ENCODE measurements at places on chromosomes 16 and 17. TPM values are rescaled to one million over a fixed set of nuclear protein-coding genes. Genes with fewer than 3 reads are reported as not detected.

GRCh38 chr17:19647697-19648474, 665 bp upstream of the ALDH3A2 start:
- DNase-seq, result peak; percentile 90

GRCh38 chr17:67487506-67487905, 110.4 kb downstream of the PITPNC1 start:
- no peak for DNase-seq

DNA sequence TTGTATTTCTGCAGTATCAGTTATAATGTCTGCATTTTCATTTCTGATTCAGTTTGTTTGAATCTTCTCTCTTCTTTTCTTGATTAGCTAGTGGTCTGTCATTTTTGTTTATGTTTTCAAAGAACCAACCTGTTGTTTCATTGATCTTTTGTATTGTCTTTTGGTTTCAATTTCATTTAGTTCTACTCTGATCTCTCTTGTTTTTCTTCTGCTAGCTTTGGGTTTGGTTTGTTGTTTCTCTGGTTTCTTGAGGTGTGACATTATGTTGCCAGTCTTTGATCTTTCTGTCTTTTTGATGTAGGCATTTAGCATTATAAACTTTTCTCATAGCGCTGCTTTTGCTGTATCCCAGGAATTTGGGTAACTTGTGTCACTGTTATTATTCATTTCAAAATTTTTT, 107.2 kb downstream of the PHKB start:
- no peak for DNase-seq

DNA sequence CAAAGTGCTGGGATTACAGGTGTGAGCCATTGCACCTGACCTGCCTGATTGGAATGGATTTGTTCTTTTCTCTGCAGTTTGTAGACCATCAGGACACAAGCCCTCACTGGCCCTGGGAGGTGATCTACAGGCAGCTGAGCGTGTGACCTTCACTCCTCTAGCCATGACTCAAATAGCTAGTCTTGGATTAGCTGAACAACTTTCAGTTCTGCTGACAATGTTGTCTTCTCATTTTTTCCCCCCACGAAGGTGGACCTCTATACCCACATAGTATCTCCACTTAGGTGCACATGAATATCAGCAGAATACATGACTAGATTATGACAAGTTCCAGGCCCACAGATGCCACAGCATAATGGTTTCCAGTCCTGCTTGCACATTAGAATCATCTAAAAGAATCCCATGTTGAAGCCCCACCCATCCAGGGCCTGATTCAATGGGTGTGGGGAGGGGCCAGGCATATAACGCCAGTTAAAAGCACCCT, 36.8 kb downstream of the HS3ST3B1 start:
- DNase-seq, result no peak

DNA sequence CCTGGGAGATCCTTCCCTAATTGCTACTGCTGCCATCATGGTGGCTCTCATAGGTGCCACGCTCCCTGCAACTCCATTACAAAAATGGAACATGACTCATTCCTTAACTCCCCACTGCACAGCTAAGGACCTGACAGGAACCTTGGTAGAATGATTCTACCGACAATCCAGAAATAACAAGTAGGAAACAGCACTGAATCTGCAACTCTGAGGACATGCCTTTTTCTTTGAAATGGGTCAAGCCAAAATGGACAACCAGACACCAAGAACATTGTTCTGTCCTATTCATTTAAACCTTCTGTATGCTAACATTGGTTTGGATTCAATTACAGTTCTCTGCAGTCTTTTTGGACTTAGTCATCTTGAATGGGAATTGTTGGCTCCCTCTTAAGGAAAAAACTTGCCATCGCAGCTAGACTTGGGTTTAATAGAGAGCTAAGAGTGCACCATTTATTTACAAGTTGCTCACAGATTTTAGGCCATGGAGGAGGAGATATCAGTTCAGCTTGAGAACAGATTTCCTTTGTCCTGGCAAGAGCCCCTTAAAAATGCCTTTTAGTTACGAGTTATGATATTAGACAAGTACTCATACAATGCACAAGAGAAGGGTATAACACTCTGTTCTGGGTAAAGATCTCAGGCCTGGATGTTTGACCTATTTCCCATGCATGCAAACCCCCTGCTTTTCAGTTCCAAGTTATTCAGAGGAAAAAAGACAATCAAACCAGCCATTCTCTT, 20.9 kb upstream of the NSRP1 start:
- no peak for DNase-seq

GRCh38 chr16:61952841-61953240, 83.4 kb downstream of the CDH8 start:
- DNase-seq, result no peak

GRCh38 chr16:16861546-16861945, 482.6 kb downstream of the NPIPA7 start:
- DNase-seq, result no peak

ITGA2B gene
- total RNA-seq, result 36.2 TPM

DHRS7C gene
- total RNA-seq, result not detected

SDK2 gene
- total RNA-seq, result 16.5 TPM

CD300C gene
- total RNA-seq, result 9.6 TPM
